ENCODE measurements at places on chromosomes 5 and 9.

GRCh38 chr5:124651663-124652513 is 94.6 kb downstream of the ZNF608 start:
- peak; percentile 81 for DNase-seq

DNA sequence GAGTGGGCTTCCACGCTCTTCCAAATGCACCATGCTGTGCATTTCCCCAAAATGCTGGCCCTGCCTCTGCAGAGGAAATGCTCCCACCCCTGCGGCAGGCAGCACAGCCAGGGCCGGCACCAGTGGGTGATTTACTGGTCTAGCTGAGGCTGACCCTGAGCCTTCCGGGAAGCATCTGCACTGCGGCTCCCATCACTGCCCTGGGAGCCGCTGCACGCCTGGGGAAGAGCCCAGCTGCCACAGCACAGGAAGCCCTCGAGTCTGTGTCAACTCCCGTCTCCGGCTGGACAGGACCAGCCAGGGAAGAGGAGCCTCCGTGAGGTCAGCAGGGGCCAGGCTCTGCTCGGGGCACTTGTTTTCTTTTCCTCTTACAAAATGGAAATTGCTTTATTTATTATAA is 25.1 kb upstream of the EEIG1 start:
- no peak for DNase-seq

DNA sequence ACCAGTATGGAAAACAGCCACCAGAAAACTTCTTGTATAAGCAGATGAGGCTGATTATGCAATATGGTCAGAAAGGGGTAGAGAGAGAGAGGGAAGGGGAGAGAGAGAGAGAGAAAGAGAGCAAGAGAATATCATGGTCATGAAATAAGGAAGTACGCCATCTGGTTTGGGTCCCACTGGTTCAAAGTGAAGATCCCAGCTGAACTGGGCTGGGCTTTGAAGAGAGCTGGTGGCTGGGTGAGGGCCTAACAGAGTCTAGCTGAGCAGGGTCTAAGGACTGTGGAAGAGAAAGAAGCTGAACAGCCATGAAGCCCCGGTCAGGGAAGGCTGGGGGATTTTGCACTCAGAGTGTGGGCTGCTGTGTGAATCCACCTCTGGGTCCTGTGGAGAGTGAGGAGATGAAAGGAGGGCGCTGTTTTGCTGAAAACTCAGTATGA is 14.6 kb downstream of the TRIM14 start:
- DNase-seq = no peak

- no peak for DNase-seq
These were observed 9.5 kb downstream of the CEMIP2 start for GRCh38 chr9:71758785-71759184.

DNA sequence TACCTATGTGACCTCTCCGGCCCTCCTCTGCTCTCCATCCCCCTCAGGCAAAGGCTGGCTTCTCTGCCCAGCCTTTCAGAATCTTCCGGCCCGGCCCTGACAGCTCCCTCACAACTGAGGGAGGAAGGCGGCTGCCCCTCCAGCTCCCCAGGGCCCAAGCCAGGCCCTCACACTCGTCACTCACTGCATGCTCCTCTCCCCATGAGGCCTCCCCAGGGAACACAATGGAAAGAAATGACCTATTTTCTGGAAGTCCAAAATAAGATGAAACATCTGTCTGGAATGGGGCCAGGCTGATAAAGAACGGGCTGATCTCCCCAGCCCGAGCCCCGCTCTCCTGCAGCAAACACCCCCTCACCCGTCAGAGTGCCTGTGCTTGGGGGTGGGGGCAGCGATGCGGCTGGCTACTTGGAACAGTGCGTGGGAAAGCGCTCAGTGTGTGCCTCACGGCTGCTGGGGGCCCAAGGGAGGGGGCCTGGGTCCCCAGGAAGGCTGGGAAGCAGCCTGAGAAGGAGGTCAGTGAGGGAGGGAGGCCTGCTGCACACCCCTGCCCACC is 11.3 kb downstream of the PDGFRB start:
- no peak for DNase-seq
